Cardiac muscle cell (in vitro differentiated cells and primary cell): ENCODE measurements at places on chromosomes 7 and 10.

DNA sequence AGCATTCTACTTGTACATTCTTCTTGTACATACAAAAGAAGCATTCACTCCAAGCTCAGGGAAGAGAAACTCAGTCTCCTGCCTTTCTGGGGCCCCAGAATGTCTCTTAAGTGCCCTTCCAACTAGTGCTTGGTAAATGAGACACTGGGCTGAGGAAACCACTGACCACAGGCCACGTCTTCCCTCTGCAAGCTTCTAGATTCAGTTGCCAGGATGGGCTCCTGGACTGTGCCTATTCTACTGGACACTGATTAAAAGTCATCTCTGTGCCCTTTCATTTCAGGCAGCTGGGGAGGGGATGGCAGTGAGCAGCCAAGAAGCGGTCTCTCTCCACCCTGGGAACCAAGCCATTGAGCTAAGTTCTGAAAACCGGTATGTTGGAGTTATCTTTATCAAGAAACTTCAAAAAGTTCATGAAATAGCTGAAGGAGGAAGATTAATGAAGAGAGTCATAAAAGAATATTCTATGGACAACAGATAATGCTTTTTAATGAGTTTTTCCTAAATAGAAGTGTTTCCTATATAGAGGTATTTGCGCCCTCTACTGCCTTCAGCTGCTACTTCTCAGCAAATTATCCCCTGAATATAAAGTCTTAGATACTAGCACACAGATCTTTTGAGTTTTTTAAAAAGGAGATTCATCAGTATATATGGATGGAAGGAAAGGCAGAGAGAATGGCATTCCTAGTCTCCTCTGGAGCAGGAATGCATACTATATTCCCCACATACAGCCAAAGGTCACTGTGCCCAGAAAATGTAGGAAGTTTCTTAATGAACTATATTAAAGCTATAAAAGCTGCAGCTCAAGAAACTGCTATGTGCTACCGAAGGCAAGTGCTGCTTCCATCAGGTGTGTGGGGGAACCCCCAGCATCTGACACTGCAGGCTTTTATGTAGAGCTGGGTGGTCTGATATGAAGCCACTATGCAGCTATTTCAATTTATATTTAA is 8.4 kb upstream of the IFIT1B start:
- peak; percentile 71 for DNase-seq

- DNase-seq = no peak
Measured at GRCh38 chr7:1940863-1941262, 270.8 kb downstream of the ELFN1 start.

GRCh38 chr10:30300728-30301127 is 48.4 kb downstream of the MTPAP start:
- no peak for DNase-seq

GRCh38 chr10:120221873-120222485 is 235.0 kb upstream of the PLPP4 start:
- DNase-seq = peak; percentile 17

DNA sequence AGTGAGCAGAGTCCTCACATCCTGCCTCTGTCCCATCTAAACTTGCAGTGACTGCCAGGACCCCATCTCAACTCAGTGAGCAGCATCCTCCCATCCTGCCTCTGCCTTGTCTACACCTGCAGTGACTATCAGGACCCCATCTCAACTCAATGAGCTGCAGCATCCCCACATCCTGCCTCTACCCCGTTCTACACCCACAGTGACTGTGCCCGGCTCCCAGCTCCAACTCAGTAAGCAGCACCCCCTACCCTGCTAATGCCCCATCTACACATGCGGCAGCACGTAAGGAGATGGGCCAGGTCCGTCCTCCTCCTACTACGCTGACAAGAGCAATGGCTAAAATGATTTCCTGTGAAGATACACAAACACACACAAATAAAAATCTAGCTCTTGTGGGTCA is 65.5 kb downstream of the TNS3 start:
- DNase-seq = no peak

DNA sequence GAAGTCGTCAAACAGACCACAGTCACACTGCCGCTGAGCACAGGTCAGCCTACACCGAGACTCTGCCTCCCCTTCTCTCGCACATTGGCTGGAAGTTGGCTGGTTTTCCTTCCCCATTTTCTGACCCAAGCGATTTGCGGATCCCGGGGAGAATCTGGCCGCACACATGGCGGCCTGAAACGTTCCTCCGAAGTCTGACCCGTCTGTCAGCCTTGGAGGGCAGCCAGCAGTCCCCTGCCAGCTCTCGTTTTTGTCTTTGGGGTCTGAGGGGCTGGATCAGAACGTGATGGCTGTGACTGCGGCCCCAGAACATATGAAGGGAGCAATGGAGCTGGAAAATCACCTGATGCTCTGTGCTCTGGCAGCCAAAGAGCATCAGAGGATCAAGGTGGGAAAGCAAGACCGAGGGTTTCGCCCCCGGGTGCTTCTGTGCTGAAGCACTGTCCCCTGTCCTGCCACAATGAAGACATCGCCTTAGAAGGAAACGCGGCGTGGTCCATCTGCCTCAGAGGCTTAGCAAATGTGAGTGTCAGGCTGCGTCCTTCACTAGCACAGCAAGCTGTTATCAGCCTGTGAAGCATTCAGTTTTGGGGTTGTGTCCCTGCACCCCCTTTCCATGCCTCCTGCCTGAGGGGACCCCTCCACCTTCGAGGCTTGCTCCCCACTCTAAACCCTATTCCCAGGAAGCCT is 119.3 kb upstream of the SHH start:
- no peak for DNase-seq

DNA sequence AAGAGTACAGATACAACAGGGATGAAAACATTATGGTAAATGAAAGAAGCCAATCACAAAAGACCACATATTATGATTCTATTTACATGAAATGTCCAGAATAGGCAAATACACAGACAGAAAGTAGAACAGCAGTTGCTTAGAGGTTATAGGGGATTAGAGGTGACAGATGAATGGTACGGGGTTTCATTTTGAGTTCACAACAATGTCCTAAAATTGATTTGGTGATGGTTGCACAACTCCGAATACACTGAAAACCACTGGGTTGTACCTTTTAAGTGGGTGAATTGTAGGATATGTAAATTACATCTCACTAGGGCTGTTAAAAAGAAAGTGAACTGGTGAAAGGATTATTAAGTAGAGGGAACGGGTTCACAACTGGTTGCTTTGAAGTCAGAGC is 76.3 kb upstream of the MRLN start:
- no peak for DNase-seq

DNA sequence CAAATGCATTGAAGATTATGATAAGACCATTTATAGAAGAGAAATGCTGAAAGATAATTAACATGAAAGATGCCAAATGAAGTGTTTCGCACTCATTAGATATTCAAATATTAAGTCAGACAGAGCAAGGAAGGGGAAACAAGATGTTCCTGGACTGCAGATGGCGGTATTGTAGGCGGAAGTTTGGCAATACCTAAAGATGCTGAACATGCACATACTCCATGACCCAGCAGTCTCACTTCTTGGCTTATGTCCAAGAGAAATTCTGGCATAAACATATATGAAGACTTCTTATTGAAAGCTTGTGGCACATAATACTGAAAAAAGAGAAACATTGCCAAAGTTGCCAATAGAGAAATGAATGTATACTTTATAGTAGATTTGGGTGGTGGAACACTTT is 325.4 kb upstream of the SEMA3C start:
- no peak for DNase-seq

DNA sequence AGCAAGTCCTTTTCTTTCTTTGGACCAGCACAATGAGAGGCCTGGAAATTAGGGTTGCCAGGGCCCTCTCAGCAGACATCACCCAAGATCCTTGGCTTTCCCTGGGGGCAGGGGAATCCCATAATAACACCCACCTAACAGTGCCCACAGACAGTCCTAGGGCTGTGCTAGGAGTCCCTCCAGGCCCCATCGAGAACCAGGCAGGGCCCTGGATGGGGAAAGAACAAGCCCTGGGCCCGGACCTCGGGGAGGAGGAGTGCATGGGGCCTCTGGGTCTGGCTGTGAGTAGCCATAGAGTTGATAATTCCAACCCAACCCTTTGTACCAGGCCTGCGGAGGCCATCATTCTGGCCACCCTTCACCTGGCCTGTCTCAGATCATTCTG is 201.2 kb upstream of the ZMIZ1 start:
- no peak for DNase-seq

GRCh38 chr7:36182854-36183604 is 30.0 kb downstream of the EEPD1 start:
- DNase-seq = no peak

- no peak for DNase-seq
Measured at GRCh38 chr10:78299851-78300468, 266.3 kb downstream of the RPS24 start.

DNA sequence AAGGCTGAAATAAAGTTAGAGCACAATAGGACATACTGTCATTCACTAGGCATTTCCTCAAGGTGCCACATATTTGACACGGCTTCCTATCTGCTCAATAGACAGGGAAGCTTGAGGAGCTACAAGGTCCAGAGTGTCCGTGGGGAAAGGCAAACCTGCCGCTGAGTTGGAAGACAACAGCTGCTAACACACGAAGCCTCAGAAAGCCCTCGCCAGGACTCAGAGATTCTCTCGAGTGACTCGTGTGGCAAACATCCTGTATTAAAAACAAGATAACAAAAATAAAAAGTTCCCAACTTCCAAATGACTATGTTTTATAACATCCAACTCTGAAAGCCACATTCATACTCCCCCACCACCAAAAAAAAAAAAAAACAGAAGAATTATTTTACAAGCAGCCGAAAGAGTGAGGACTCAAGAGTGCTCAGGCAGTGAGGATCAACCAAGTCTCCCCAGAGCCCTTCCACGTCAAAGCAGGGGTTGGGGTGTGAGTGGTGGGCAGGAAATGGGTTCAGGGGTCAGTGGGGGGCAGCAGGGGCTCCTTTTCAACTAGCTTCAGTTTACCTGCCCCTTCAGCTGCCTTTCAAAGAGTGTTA is 67.6 kb downstream of the STK17A start:
- peak; percentile 53 for DNase-seq

DNA sequence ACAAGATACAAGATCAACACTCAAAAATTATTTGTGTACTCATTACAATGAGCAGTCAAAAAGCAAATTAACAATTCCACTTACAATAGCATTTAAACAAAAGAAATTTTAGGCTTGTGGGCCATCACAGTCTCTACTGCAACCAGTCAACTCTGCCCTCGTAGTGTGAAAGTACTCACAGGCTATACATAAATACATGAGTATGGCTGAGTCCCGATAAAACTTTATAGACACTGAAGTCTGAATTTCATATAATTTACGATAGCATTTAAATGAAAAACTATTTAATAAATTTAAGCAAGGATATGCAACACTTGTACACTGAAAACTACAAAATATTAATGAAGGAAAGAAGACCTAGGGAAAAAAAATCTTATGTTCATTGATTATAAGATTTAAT is 90.1 kb downstream of the ZNF33B start:
- no peak for DNase-seq

DNA sequence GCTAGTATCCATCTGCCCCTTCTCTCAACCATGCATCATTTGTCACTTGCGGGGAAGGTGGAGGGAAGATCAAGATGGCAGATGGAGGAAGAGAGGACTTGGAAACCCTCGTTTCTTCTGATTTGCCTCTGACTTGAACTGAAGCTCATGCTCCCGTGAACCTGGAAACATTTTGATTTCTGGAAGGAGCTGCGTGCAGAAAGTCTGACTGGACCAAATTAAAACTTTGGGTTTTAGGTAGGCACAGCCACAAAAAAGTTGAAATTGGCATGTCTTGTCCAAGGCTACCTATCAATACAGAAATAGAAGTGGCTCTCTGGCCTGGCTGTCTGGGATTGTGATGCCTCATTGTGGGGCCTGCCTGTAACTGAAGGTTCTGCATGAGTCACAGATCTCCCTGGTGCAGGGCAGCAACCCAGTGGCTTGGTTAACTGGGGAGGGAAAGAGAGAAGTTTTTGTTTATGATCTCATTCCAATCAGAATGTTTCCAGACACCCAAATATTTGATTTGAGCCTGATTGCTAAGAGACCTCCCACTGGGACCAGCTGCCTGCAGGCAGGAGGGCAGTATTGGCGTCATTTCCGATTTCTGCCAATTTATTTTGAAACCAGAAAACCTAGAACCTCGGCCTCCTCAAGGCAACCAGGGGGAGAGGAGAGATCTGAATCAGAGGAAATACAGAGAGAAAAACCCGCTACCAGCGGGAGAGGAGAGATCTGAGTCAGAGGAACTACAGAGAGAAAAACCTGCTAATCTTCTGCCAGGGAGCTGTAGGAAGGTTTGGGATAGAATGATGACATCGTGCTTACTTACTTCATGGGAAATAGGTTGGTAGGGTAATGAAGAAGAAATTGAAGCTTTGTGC is 363.6 kb downstream of the ANKRD30A start:
- no peak for DNase-seq

- no peak for DNase-seq
Measured at GRCh38 chr7:31873816-31874597, 187.0 kb downstream of the PPP1R17 start.

DNA sequence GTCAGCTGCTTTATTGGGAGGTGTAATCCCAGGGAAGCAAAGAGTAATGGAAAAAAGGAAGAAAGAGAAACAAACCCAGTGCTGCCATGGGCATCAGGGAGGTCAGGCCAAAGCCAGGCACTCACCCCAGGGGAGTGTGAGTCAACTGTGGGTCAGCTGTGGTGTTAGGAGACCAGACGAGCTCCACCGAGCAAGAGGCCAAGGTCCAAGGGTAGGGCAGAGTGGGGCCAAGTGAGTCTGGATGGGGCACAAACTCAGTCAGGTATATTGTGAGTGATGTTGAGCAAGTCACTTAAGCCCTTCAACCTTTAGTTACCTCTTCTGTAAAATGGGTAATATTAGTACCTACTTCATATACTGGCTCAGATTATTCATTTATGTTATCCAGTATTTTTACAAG is 30.4 kb upstream of the CDK13 start:
- no peak for DNase-seq

DNA sequence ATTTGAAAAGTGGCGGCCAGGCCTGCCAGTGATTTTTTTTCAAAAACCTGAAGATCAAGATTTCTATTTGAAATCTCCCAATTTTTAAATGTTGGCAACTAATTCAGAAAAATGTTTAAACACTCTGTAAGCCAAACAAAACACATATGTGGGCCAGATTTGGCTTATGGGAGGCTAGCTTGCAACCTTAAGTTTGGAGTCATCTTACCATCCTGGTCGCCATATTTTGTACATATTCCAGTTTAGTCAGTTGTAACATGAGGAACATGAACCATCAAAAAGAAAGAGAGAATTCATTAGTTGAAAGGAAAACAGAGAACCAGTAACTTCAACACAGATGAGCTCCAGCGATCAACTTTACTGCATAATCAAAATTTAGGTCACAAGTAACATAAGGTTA is 115.4 kb downstream of the TMEM26 start:
- DNase-seq = no peak

DNA sequence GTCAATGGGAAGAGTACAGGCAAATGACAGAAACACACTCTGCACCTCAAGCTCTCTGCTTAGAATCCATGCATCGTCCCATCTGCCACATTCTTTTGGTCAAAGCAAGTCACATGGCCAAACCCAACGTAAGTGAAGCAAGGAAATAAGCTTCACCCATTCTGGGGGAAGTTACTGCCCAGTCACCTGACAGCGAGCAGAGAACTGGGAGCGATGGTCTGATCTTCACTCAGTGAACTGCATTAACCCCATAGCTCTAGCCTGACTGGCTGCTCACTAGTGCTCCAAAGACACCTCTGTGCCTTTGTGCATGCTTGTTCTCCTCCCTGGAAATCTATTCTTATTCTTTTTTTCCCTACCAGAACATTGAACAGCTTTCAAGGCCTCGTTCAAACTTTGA is 89.9 kb downstream of the APBB1IP start:
- DNase-seq = no peak

GRCh38 chr7:116802144-116802745 is 60.1 kb upstream of the CAPZA2 start:
- no peak for DNase-seq

- DNase-seq = no peak
Measured at GRCh38 chr10:127756264-127756663, 19.3 kb downstream of the FOXI2 start.

GRCh38 chr10:119616882-119617570 is 20.3 kb upstream of the TIAL1 start:
- peak; percentile 19 for DNase-seq
